GM23338 (cell line): ENCODE measurements at places on chromosomes 5 and 9. TPM values are rescaled to one million over a fixed set of nuclear protein-coding genes. Genes with fewer than 3 reads are reported as not detected.

The ANKRD33B gene
- 2.7 and 2.9 TPM in 2 replicates for polyA plus RNA-seq

The CENPH gene
- 102 and 107 TPM in 2 replicates for polyA plus RNA-seq

The SPINK13 gene
- polyA plus RNA-seq = 0.49 TPM in 1 of 2 replicates, not detected in the other

GRCh38 chr9:8338767-8339510 lies 539.4 kb upstream of the DMAC1 start:
- DNase-seq = no peak

- no peak for DNase-seq
Measured at GRCh38 chr9:89314955-89315354, 3.3 kb upstream of the SECISBP2 start.

- DNase-seq = no peak
Measured at GRCh38 chr5:52805615-52806014, 17.9 kb downstream of the ITGA1 start.
